ENCODE measurements at places on chromosomes 1 and 21. TPM values are rescaled to one million over a fixed set of nuclear protein-coding genes. Genes with fewer than 3 reads are reported as not detected.

The AUNIP gene
- 12.8 TPM for total RNA-seq

The CCDC185 gene
- total RNA-seq = not detected

The SPRR2A gene
- total RNA-seq = not detected

The DISP3 gene
- 0.02 TPM for total RNA-seq

The TAF1A gene
- total RNA-seq = 14.5 TPM

The ETV3L gene
- not detected for total RNA-seq

The WNT4 gene
- total RNA-seq = not detected

Measured in HT1080 (cell line).